Activated naive CD4-positive, alpha-beta T cell treated with anti-CD3 and anti-CD28 coated beads for 36 hours (primary cell): ENCODE measurements at places on chromosomes 16 and 17. TPM values are rescaled to one million over a fixed set of nuclear protein-coding genes. Genes with fewer than 3 reads are reported as not detected.

DNA sequence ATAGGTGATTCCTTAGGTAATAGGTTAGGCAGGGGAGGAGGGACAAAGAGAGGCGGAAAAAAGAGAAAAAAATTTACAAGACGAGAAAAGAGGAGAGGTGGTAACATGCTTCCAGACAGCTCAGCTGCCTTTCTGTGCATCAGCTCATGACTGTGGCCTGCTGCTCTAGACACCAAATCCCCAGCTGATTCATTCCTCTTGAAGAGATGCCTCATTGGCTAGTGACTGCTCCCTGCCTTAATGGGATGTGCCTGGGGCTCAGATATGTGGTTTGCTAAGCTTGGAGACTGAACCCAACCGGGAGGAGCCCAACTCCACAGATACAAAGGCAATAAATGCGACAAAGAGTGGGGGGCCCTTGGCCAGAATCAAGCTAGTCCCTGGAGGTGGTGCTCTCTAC is 105.9 kb upstream of the FAM20A start:
- no peak for DNase-seq

Gene PKMYT1
- 128 TPM for total RNA-seq

Gene KRT31
- total RNA-seq: not detected

- DNase-seq: peak; percentile 67
Measured at GRCh38 chr17:64218066-64218465, 45.0 kb downstream of the TEX2 start.

- DNase-seq: no peak
Measured at GRCh38 chr16:22672830-22673210, 141.1 kb upstream of the HS3ST2 start.
